ENCODE measurements at places on chromosomes 1 and 21. TPM values are rescaled to one million over a fixed set of nuclear protein-coding genes. Genes with fewer than 3 reads are reported as not detected.

Gene CHI3L2
- 0.34 TPM for total RNA-seq

Gene GGPS1
- total RNA-seq, result 18.8 TPM

Gene RCC1
- total RNA-seq, result 80.3 TPM

Gene NRAS
- 29.6 TPM for total RNA-seq

Gene OR2M5
- not detected for total RNA-seq

Gene AMY2A
- not detected for total RNA-seq

Gene ZZZ3
- total RNA-seq, result 109 TPM

Gene NHLH1
- 0.11 TPM for total RNA-seq

Gene SPRR2A
- not detected for total RNA-seq

Gene RXRG
- 7.2 TPM for total RNA-seq

Gene ARHGAP30
- 2.7 TPM for total RNA-seq

Gene ATP1A2
- not detected for total RNA-seq

Gene HES3
- total RNA-seq, result not detected

Gene NUP210L
- not detected for total RNA-seq

Gene GUCA2A
- total RNA-seq, result not detected

Gene KANK4
- not detected for total RNA-seq

Gene FBXO28
- 53.4 TPM for total RNA-seq

Gene CYP4Z1
- total RNA-seq, result not detected
